ENCODE measurements at places on chromosomes 5 and 9.
A peak's percentile ranks its signal among the peaks of the same experiment; 100 is the strongest.

GRCh38 chr5:76626738-76627137, 3.5 kb upstream of the F2RL2 start:
- DNase-seq: no peak

DNA sequence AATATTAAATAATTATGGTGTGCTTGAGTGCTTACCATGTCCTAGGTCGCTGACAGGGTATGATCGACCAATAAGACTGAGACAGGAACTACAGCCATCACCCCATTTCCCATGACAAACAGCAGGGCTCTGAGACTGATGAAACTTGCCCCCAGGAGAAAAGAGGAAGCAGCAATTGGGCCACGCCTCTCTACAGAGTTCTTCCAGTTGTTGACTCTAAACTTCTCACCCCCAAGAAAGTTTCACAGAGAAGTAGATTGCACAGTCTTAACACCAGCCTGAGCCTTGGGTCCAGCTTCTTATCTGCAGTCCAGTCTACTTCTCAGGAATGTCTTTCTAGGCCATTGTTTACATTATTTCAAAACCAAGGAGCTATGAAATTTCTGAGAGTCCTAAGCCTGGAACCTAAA, 182.2 kb upstream of the ANKRD55 start:
- no peak for DNase-seq

- DNase-seq: no peak
These were observed 26.4 kb downstream of the SLC6A7 start for GRCh38 chr5:150215979-150216944.

DNA sequence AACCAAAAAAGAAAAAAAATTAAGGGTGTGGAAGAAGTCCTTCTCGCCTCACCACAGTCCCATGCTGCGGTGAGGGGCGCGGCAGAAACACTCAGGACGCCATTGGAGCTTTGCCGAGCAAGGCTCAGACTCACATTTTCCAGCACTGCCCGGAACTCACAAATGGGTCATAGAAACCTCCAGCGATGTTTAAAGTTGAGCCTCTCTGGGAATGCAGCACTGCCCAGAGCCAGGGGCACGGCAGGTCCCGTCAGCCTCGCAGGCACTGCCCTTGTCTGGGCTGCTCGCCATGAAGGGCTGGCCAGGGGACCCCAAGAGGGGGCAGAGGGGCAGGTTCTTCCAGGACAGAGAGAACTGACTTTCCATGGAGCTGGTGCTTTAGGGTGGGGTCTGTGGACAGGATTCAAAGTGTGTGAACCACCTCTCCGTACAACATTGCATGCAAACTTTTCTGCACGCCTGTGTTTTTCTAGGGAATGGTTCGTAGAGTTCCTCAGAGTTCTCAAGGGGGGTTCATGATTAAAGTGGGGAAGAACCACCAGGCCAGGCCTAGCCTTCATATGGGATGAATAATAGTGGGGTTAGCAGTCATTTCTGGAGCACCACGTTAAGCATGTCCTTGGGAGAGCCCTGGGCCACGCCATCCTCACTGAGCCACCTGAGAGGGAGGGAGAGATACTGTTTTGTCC, 38.4 kb downstream of the PRRX2 start:
- no peak for DNase-seq

DNA sequence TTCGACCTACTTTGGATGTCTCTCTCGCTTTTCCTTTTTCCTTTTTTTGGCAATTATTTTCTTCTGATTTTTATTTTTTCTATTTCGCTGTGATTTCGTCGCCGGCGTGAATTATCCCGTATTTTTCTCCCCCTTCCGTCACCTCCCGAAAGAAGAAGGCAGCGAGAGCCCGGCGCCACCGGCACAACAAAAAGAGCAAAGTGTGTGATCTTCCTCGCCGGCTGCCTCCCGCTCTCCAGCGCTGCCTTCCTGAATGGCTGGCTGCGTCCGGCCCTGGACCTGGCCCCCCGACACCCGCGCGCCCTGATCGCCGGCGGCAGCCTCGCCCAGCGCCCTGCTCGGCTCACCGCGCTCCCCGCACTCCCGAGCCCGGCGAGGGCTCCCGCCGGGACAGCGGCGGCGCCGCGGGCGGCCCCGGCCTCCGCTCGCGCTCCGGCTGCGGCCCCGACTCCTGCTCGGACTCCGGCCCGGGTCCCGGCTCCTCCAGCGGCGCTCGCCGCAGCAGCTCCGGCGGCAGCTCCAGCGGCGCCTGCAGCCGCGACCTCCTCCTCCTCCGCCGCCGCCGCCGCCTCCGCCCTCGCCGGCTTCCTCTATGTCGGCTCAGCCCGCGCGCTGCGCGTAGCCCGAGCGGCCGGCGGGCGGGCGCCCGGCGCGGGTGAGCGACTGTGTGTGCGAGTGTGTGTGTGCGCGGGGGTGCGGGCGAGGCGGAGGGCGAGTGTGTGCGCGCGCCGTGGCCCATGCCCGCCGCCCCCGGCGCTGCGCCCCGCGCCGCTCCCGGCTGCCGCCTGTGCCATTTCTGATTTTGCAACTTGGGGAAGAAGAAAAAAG, 960 bp downstream of the NR2F1 start:
- no peak for DNase-seq

DNA sequence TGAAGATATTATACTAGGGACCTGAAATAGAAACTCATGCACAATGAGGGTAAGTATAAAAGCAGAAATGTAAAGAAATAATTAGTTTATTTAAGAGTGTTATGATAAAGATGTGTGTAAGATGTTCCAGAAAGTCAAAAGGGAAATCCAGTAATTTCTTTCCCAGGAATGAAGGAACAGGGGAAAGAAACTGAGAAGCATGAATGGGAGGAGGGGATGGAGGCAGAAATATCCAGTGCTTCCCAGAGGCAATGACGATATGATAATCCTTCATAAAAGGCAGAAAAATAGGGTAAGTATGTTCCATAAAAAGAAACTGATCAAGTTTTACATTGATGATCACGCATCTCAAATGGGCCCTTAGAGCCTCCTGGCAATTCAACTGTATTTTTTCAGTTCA, 120.7 kb upstream of the LPAR1 start:
- no peak for DNase-seq

GRCh38 chr5:68268101-68268851, 52.7 kb downstream of the PIK3R1 start:
- DNase-seq: no peak

- no peak for DNase-seq
These were observed 406.0 kb upstream of the PIK3R1 start for GRCh38 chr5:67809589-67809988.

- no peak for DNase-seq
These were observed 54.4 kb upstream of the CTSL start for GRCh38 chr9:87671478-87671877.

DNA sequence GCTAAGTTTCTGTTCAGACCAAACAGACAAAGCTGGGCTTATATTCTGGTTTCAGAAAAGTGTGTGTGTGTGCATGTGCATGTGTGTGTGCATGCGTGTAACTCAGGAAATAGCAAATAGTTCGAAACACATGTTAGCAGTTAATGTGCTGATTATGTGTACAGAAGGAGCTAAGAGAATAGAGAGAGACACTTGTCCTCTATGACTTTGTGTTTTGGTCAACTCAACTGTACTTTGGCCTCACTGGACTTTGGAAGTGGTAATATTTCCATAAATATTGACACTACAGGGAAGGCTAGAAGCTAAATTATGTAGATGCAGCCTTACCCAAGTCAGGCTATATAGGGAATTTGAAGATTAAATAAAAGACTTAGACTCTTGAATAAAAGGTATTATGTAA, 155.5 kb downstream of the RAB3C start:
- no peak for DNase-seq

- no peak for DNase-seq
These were observed 31.4 kb upstream of the PSD2 start for GRCh38 chr5:139763930-139764791.

- no peak for DNase-seq
These were observed 114.0 kb downstream of the NSG2 start for GRCh38 chr5:174159327-174160114.

DNA sequence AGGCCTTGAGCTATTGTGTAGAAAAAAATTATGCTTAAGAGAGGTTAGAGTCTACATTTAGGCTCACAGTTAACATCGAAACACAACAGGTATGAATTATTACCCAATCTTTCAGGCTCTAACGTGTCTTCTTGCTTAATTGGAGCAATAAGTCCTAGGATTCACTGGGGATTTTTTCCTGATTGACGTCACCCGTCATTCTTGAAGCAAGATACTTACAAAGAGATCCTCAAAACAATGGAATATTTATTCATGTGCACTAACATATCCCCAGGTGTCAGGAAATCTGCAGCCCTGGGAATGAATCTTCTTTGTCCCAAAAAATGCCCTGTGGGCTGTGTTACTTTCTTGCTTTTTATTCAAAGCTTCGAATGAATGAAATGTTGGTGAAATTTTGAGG, 413.5 kb downstream of the NFIB start:
- DNase-seq: no peak

DNA sequence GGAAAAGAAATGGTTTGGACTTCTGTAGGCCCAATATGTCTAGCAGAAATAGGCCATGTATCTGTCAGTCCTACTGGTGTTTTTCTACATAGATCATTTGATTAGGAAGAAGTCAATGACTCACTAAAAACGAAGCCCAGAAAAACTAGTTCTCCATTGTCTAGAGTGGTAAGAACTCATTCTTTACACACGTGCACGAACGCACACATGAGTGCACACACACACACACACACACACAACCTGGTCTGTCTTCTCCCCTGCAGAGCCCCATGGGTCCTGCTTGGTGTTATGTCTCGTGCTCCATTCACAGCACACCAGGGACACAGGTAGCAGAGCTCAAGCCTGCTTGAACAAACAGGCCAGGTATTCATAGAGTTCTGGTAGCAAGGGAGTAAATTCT, 14.9 kb upstream of the FCN1 start:
- DNase-seq: no peak

DNA sequence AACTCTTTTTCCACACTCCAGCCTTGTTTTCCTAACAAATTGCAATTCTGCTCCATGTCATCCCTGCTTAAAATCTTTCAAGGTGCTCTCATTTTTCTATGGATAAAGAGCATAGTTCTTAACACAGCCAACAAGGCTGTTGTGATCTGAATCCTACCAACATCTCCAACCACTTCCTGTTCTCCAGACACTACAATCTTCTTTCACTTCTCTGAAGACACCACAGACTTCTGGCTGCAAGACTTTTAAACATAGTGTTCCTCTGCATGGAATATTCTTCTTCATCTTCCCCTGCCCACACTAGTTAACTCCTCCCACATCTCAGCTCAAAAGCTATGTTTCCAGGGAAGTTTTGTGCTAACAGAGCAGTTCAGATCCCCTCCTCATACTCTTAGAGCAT, 404.8 kb downstream of the MAN2A1 start:
- no peak for DNase-seq

- peak; percentile 75 for DNase-seq
These were observed 8.3 kb downstream of the OTP start for GRCh38 chr5:77630114-77630680.

- DNase-seq: no peak
These were observed 33.4 kb downstream of the VAV2 start for GRCh38 chr9:133958756-133959155.

- DNase-seq: no peak
These were observed 81.3 kb upstream of the PRR16 start for GRCh38 chr5:120382833-120383232.

- no peak for DNase-seq
These were observed 17.4 kb upstream of the HMGCR start for GRCh38 chr5:75319638-75320037.
